Left lung (tissue), 14 donors: ENCODE measurements at places on chromosomes 13 and 19. TPM values are rescaled to one million over a fixed set of nuclear protein-coding genes. Genes with fewer than 3 reads are reported as not detected.

The RASAL3 gene
- total RNA-seq = 7.6 TPM

The UBE2M gene
- total RNA-seq = 54.9 TPM

The PSG11 gene
- total RNA-seq = not detected

The MPV17L2 gene
- 10.3 TPM for total RNA-seq

The NFKBIB gene
- 34.2 TPM for total RNA-seq

The SLC35E1 gene
- total RNA-seq = 47.0 TPM

The FAM124A gene
- total RNA-seq = 2.4 TPM

The PSG2 gene
- total RNA-seq = not detected

The SELENOV gene
- total RNA-seq = not detected

The ZNF536 gene
- 0.89 TPM for total RNA-seq

The SLC25A41 gene
- 0.31 TPM for total RNA-seq

The KRTDAP gene
- total RNA-seq = not detected

The ZNF492 gene
- 0.23 TPM for total RNA-seq

The GPR18 gene
- total RNA-seq = 0.55 TPM

The TEKTIP1 gene
- 2.8 TPM for total RNA-seq

The CGB5 gene
- 0.50 TPM for total RNA-seq

The GPC5 gene
- 19.5 TPM for total RNA-seq

The RPS19 gene
- total RNA-seq = 1,560 TPM

The SGCG gene
- 2.5 TPM for total RNA-seq

The IL12RB1 gene
- 5.4 TPM for total RNA-seq

The USF2 gene
- 123 TPM for total RNA-seq

The F10 gene
- total RNA-seq = 6.2 TPM

The CGB7 gene
- total RNA-seq = 0.09 TPM

The WDR62 gene
- 4.3 TPM for total RNA-seq

The AXL gene
- 48.2 TPM for total RNA-seq

The IFNL1 gene
- total RNA-seq = not detected

The CEACAM16 gene
- not detected for total RNA-seq

The ZNF546 gene
- 5.1 TPM for total RNA-seq

The TEX26 gene
- not detected for total RNA-seq

The SPATA13 gene
- 18.6 TPM for total RNA-seq

The SIGLEC8 gene
- total RNA-seq = 0.99 TPM

The KLK14 gene
- total RNA-seq = 0.37 TPM

The WDR88 gene
- not detected for total RNA-seq

The ZNF146 gene
- total RNA-seq = 42.8 TPM

The CD79A gene
- total RNA-seq = 2.1 TPM

The ZNF180 gene
- 7.7 TPM for total RNA-seq

The SIGLEC9 gene
- 8.0 TPM for total RNA-seq

The CEBPA gene
- total RNA-seq = 43.4 TPM

The LCP1 gene
- 119 TPM for total RNA-seq

The SHD gene
- not detected for total RNA-seq

The ZNF541 gene
- 0.37 TPM for total RNA-seq

The POU2F2 gene
- 2.0 TPM for total RNA-seq

The CYP4F8 gene
- not detected for total RNA-seq
